ENCODE measurements at places on chromosomes 2 and 18. TPM values are rescaled to one million over a fixed set of nuclear protein-coding genes. Genes with fewer than 3 reads are reported as not detected.
A peak's percentile ranks its signal among the peaks of the same experiment; 100 is the strongest.

- DNase-seq, result no peak
Observed at GRCh38 chr2:69616755-69617154, 26.8 kb downstream of the AAK1 start.

DCDC2C gene
- not detected for total RNA-seq

TBR1 gene
- total RNA-seq, result not detected

DNA sequence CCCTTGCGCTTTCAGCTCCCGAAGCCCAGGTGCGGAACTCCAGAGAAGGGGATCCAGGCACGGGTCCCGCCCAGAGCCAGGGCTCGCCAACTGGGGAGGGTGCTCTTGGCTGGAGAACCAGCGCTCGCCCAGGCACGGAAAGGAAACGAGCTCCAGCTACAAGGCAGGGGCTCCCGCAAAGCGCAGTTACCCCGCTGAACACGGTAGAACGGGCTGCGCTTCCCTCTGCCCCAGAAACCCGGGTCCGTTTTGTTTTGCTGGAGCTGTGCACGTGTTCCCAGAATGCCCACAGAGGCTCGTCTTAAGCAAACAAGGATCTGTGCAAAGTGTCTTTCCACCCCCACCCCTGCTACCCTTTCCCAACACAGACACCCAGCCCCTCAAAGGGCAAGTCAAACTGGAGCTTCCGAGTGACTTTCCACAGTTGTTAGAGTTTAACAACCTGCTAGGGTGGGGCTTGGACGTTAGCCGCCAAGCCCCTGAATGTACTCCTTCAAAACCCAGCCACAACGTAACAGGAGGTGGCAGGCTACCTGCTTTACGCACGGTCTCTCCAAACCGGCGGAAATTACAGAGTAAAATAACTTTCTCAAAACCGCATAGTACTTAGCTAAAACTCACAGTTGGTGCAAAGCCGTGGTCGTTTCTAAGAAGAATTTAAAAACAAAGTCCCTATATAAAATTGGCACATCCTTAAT lies 775 bp downstream of the RNF125 start:
- no peak for DNase-seq

- peak; percentile 6 for DNase-seq
Observed at GRCh38 chr18:40249390-40250080, 1705.5 kb upstream of the PIK3C3 start.

BMP10 gene
- not detected for total RNA-seq

GRCh38 chr18:3874125-3874524 lies 424.2 kb downstream of the TGIF1 start:
- DNase-seq, result no peak

DNA sequence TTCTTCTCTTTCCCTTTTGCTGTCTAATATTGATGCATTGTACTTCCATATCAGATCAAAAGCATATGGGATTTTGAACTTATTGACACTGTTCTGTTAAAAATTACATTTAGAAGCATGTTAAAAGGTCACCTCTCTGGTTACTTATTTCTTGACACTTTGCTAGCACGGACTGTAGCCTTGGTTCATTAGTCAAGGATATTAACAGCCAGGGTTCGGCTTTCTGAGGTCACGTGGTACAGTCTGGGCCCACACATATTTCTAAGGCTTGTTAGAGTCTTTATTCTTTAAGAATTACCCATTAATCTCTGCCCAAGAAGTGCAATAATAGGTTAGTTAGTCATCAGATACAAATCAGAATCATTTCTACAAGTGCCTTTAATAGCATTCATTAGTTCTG lies 1035.8 kb upstream of the FANCL start:
- DNase-seq, result no peak

MLPH gene
- 13.9 TPM for total RNA-seq

DNA sequence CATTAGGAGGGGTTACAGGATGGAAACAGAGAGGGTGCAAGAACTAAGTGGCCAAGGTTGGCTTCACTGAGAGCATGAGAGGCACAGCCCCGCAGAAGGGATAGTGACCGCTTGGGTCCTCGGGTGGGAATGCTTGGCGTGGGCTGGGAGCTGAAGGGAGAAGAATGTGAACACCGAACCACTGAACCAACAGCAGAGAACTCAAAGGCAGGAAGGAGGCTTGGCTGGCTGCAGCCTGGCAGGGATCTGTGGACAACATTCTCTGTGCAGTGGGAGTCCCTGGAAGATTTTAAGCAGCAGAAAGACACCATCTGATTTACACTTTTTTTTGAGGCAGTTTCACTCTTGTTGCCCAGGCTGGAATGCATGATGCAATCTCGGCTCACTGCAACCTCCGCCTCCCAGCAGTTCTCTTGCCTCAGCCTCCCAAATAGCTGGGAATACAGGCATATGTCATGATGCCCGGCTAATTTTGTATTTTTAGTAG lies 33.9 kb downstream of the SOWAHC start:
- DNase-seq, result no peak

SAG gene
- not detected for total RNA-seq

DNA sequence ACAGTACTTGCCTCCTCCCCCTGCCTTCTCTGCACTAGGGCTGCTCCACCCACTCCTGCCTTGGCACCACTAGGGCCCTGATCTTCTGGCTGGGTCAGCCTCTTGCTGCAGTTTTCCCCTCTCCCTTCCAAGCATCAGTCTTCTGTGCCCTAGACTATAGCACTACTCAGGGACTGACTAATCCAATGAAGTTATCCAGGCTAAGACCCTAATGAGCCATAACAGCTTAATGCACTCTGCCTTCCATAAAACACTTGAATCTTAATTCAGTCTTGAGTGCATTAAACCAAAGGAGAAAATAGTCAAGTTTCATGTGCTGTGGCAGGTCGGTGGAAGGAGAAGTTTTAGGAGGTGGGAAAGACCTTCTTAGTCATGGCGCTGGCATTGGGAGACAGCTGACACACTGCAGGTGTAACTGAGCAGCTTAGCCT lies 95.7 kb downstream of the BIN1 start:
- no peak for DNase-seq

PROC gene
- not detected for total RNA-seq

GRCh38 chr2:46045888-46046287 lies 251.3 kb upstream of the EPAS1 start:
- no peak for DNase-seq

- no peak for DNase-seq
Observed at GRCh38 chr2:165961818-165962217, 8.2 kb upstream of the TTC21B start.

GRCh38 chr2:201622306-201622970 lies 20.9 kb downstream of the TMEM237 start:
- DNase-seq, result peak; percentile 8

- peak; percentile 9 for DNase-seq
Observed at GRCh38 chr2:150733051-150733618, 245.7 kb upstream of the RND3 start.

DNA sequence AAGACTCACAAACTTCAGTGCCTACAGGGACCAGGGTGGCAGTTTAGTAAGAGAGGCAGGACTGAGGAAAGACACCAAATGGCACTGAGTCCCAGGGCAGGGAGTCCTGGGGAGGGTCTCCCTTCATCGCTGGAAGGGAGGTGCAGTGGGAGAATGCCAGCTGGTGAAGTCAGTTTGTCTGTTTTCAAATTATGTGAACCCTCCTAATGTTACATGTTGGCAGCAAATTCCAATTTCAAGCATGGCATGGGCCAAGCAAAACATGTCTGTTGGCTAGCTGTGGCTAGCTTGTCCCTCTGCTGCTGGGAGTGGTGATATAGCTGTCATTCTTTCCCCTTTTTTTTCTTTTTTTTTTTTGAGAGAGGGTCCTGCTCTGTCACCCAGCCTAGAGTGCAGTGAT lies 55.9 kb upstream of the HAAO start:
- DNase-seq, result no peak

- peak; percentile 35 for DNase-seq
Observed at GRCh38 chr18:47930199-47930930, at the start of gene SMAD2. Gene SMAD2, minus strand, starts transcription at chr18:47930659. Its CDS starts 33,903 bp downstream, at chr18:47896756.

GRCh38 chr2:27664154-27664574 lies 475 bp downstream of the SLC4A1AP start:
- no peak for DNase-seq

- DNase-seq, result no peak
Observed at GRCh38 chr2:8848328-8849100, 11.1 kb upstream of the KIDINS220 start.

- DNase-seq, result no peak
Observed at GRCh38 chr2:128444121-128444771, 125.6 kb upstream of the HS6ST1 start.

IL18R1 gene
- total RNA-seq, result 0.18 TPM

GRCh38 chr2:159785195-159785594 lies 12.8 kb downstream of the CD302 start:
- DNase-seq, result no peak

KCNG3 gene
- total RNA-seq, result under 0.01 TPM

DNA sequence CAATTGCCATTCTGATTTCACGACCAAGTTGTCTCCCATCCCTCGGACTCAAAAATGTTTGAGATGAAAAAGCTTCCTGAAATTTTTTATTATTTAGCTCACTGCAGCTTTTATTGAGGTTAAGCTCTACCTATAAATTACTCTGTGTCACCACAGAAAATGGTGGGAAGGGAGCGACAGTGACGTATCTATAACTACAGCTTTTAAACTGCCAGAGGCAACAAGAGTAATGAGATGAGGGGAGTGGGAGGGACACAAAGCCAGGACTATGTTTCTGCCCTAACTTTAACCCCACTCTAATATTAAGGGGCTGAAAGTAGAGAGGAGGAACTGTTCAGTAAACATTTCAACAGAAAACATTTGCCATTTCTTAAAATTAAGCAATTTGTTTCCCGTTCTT lies 37.4 kb downstream of the SMAD2 start:
- DNase-seq, result no peak

PER2 gene
- total RNA-seq, result 3.2 TPM

PLEKHB2 gene
- 82.1 TPM for total RNA-seq

DNA sequence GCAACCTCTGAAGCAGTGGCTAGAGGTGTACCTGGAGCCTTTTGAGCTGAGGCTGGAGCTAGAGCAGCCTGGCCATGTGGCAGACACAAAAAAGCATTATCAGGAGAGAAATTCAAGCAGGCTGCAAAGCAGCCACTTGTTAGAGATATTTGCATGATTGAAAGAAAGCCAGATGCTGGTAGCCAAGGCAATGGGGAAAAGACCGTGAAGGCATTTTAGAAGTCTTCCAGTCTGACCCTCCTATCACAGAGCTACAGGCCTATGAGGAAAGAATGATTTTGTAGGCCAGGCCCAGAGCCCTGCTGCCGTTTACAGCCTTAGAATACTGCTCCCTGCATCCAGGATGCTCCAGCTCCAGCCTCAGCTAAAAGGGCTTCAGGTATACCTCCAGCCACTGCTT lies 41.4 kb upstream of the TNP1 start:
- DNase-seq, result no peak

DNA sequence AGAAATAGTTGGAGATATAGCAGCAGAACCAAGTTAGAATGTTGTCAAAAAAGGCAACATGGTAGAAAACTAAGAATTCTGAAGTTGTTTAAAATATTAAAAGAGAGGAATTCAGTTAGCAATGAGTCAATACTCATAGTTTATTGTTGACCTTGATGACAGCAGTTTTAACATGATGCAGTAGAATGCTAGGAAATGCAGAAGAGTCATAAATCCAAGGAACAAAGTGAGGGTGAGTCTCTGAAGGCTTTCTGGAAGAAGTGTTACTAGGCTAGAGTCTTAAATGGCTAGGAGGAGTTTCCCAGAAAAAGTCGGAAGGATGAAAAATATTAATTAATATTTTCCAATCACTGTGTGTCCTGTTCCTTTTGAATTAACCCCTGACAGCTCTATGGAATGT lies 807.3 kb downstream of the TSN start:
- no peak for DNase-seq

DNA sequence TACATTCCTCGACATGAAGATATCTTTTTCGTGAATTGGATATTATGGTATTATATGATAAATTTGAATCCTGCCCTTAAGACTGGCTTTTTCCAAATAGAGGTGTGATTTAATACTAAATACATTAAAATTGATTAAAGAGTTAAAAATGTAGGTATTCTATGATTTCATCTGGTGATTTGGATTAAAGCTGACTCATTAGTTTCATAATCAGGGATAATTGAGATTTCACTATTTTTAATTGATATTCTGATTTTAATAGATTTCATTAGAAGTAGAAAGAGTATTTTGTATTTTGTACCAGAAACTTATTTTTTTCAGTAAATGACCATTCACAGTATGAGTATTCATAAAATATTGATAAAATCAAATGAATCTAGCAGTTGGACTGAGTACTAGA lies 524.1 kb downstream of the PLCL1 start:
- DNase-seq, result no peak

- DNase-seq, result peak; percentile 75
Observed at GRCh38 chr2:237673130-237674001, 46.0 kb downstream of the LRRFIP1 start.

GRCh38 chr2:237626813-237627440 lies 460 bp upstream of the LRRFIP1 start:
- no peak for DNase-seq

LINC00305 gene
- not detected for total RNA-seq

RAX gene
- total RNA-seq, result not detected

ELOA2 gene
- not detected for total RNA-seq

GRCh38 chr2:100747996-100748615 lies 71.8 kb upstream of the NPAS2 start:
- no peak for DNase-seq

- DNase-seq, result no peak
Observed at GRCh38 chr2:218708086-218708485, 2.5 kb upstream of the TTLL4 start.

QPCT gene
- total RNA-seq, result 2.2 TPM

DNA sequence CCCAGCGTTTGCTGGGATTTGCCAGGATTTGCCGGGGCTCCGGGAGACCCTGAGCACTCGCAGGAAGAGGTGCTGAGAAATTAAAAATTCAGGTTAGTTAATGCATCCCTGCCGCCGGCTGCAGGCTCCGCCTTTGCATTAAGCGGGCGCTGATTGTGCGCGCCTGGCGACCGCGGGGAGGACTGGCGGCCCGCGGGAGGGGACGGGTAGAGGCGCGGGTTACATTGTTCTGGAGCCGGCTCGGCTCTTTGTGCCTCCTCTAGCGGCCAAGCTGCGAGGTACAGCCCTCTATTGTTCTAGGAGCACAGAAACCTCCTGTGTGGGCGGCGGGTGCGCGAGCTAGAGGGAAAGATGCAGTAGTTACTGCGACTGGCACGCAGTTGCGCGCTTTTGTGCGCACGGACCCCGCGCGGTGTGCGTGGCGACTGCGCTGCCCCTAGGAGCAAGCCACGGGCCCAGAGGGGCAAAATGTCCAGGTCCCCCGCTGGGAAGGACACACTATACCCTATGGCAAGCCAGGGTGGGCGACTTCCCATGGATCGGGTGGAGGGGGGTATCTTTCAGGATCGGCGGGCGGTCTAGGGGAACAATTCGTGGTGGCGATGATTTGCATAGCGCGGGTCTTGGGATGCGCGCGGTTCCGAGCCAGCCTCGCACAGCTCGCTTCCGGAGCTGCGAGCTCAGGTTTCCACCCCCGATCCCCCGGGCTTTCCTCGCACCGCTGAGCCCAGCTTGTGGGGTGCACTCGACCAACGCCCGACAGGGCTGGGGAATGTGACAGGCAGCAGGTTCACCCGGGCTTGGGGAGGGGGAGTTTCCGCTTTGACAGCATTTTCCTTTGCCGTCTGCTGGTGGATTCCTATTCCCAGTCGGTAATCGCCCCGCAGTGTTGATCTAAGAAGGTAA lies 2.8 kb downstream of the ONECUT2 start:
- DNase-seq, result peak; percentile 26

Measured in IMR-90 (cell line).